ENCODE measurements at places on chromosomes 3 and 15.

DNA sequence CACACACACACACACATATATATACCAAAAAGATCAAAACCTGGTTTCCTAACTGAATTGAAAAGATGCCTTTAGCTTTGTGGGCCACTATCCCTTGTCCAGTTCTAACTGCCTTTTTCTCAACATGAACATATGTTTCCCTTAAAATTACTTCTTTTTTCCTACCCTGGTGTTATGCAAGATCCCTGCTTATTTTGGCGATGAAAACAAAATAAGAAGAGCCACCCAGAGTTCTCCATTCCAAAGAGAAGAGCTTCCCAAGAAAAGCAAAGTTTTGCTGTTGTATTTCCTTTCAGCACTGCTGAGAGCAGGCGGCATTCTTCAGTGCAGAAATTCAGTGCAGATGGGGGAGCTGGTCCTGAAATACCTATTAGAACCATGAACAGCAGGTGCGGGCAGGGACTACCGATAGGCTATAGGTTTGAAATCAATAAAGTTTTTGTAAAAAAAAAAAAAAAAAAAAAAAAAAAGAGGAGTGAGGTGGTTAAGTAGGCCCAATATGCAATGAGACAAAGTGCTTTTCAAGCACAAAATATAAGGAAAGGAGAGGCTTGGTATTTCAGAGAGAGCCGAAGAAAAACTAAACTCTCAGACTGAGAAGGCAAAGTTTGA lies 238.0 kb downstream of the FOXP1 start:
- DNase-seq: no peak
- H3K36me3 ChIP-seq: no peaks in the 10 kb centered on the region
- H3K27ac ChIP-seq: no peak overlapping the region
- H3K27me3 ChIP-seq: no peaks in the 10 kb centered on the region

DNA sequence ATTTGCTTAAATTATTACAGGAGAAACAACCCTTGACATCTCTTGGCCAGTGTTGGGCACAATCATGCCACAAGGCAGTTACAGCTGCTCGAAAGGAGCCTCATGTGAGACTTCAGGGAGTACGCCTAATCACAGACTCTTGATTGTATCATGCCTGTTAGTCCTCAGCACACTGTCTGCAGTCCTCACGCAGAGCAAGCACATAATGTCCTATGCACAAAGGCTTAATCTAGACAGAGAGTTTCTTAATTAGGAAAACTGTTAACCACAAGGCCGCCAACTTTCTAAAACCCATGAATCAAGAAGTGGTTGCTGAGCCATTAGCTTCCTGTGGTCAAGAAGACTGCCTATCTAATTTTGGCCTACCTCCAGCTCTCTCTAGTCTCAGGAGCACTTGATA lies 172.0 kb downstream of the UNC13C start:
- no peak overlapping the region for H3K27ac ChIP-seq
- H3K4me1 ChIP-seq: no peaks in the 10 kb centered on the region
- H3K4me3 ChIP-seq: no peak overlapping the region
- DNase-seq: no peak
- H3K27me3 ChIP-seq: no peaks in the 10 kb centered on the region

GRCh38 chr3:99911433-99911832 lies 93.8 kb downstream of the CMSS1 start:
- H3K4me3 ChIP-seq: no peak overlapping the region
- DNase-seq: no peak
- H3K4me1 ChIP-seq: peaks cover 1% of the 10 kb centered on the region
- H3K36me3 ChIP-seq: no peaks in the 10 kb centered on the region
- no peak overlapping the region for H3K27ac ChIP-seq

DNA sequence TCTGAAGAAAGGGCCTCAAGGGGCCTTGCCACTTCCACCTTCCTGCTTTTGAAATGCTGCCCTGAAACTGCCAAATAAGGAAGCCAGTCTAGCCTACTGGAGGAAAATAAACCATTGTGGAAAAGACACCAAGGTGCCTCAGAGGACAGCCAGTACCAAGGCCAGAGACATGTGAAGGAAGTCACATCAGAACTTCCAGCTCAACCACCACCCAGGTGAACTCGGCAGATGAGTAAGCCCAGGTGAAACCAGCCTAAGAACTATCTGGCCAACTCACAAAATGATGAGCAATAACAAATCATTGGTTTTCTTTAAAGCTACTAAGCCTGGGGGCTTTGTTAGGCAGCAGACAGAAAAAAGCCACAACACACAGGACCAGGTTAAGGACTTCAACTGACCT lies 103.0 kb downstream of the MAGI1 start:
- H3K27ac ChIP-seq: no peak overlapping the region
- no peaks in the 10 kb centered on the region for H3K36me3 ChIP-seq
- H3K4me3 ChIP-seq: no peak overlapping the region
- no peak for DNase-seq

DNA sequence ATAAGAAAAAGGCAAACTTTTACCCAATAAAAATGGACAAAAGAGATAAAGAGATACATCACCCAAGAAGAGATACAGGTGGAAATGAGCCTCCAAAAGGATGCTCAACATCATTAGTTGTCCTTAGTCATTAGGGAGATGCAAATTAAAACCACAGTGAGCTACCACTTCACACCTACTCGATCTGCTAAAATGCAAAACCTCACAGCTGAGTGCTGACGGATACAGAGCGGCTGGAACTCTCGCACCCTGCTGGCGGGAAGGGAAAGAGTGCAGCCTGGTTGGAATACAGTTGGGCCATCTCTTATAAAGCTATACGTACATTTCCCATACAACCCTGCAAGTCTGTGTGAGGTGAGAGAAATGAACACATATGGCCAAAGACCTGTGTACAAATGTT lies 78.5 kb upstream of the PRR20G start:
- no peaks in the 10 kb centered on the region for H3K27me3 ChIP-seq
- no peaks in the 10 kb centered on the region for H3K36me3 ChIP-seq
- DNase-seq: no peak
- no peak overlapping the region for H3K27ac ChIP-seq

GRCh38 chr3:54857343-54857742 lies 70.5 kb downstream of the LRTM1 start:
- no peaks in the 10 kb centered on the region for H3K27me3 ChIP-seq
- no peak overlapping the region for H3K4me3 ChIP-seq
- no peaks in the 10 kb centered on the region for H3K36me3 ChIP-seq
- no peak for DNase-seq
- H3K4me1 ChIP-seq: no peaks in the 10 kb centered on the region
- no peak overlapping the region for H3K27ac ChIP-seq

- H3K4me1 ChIP-seq: no peaks in the 10 kb centered on the region
- no peaks in the 10 kb centered on the region for H3K36me3 ChIP-seq
- H3K27me3 ChIP-seq: no peaks in the 10 kb centered on the region
- no peak for DNase-seq
- H3K27ac ChIP-seq: no peak overlapping the region
Observed at GRCh38 chr3:2872884-2873283, 237.3 kb downstream of the IL5RA start.

GRCh38 chr3:157916672-157917071 lies 189.5 kb downstream of the SHOX2 start:
- DNase-seq: no peak
- H3K4me1 ChIP-seq: no peaks in the 10 kb centered on the region
- H3K36me3 ChIP-seq: no peaks in the 10 kb centered on the region
- no peak overlapping the region for H3K4me3 ChIP-seq

DNA sequence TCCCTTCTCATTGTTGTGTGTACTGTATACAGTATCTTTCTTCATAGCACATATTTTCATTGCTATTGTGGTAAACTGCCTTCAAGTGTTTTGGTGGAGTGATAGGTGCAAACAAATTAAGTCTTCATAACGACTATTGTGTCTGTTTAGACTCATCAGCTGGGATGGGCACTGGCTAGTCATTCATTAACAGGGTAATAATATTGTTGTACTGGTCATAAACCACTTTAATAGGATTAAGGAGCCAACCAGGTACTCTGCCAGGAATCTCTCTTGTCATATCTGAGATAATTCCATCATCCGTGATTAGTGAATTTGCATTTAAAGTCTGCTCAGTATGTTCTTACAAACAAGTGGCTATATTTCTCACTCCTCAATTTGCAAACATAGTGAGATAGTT lies 10.2 kb upstream of the TMEM45A start:
- no peak overlapping the region for H3K27ac ChIP-seq
- H3K36me3 ChIP-seq: no peaks in the 10 kb centered on the region
- H3K4me3 ChIP-seq: no peak overlapping the region
- no peaks in the 10 kb centered on the region for H3K27me3 ChIP-seq
- H3K4me1 ChIP-seq: no peaks in the 10 kb centered on the region

DNA sequence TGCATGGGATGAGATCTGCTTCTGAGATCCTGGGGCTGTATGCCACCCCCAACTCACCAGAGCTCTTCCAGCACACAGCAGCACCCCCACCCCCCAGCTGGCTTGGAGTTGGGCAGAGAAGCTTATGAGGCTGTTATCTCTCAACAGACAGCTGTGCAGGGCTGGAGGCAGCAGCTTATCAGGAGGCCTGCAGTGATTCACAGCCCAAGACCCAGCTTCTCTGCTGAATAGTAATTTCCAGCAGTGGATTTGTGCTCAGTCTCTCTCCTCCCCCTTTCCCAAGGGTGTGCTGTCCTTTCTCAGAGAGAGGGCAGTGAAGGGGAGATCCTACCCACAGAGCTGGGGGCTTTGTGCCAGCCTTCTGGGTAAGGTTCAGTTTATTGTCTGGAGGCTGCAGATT lies 2.1 kb downstream of the RPP25 start:
- H3K27ac ChIP-seq: no peak overlapping the region
- no peaks in the 10 kb centered on the region for H3K36me3 ChIP-seq
- no peak for DNase-seq
- H3K4me1 ChIP-seq: peaks cover 12% of the 10 kb centered on the region
- no peak overlapping the region for H3K4me3 ChIP-seq

DNA sequence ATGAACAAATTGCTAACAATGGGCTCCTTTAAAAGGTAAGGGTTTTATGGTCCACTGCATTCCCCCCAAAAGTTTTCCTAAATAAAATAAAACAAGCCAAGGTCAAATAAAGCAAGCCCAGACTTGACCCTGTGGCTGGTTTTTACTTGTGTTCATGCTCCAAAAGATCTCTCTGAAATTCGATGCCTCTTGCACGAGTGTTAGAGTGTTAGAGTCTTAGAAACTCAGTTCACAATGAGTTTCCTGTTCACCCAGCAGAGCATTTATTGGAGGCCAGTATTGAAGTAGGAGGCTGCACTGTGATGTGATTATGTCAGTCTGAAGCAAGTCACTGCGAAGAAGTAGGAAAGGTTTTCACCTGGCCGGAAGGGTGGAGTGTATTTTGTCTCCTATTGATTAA lies 59.9 kb upstream of the LRTM1 start:
- no peaks in the 10 kb centered on the region for H3K36me3 ChIP-seq
- no peak overlapping the region for H3K4me3 ChIP-seq
- no peaks in the 10 kb centered on the region for H3K27me3 ChIP-seq

- no peak overlapping the region for H3K27ac ChIP-seq
- no peak for DNase-seq
- peaks cover 13% of the 10 kb centered on the region for H3K4me1 ChIP-seq
- peaks cover 14% of the 10 kb centered on the region for H3K36me3 ChIP-seq
Observed at GRCh38 chr3:48429317-48429959, 448 bp downstream of the PLXNB1 start.

GRCh38 chr3:149466192-149466591 lies 8.3 kb upstream of the TM4SF4 start:
- DNase-seq: no peak
- H3K27ac ChIP-seq: no peak overlapping the region
- no peaks in the 10 kb centered on the region for H3K27me3 ChIP-seq

- H3K4me1 ChIP-seq: peaks cover 13% of the 10 kb centered on the region
- DNase-seq: no peak
- no peaks in the 10 kb centered on the region for H3K36me3 ChIP-seq
- H3K27ac ChIP-seq: no peak overlapping the region
Observed at GRCh38 chr3:53169045-53169831, 8.2 kb downstream of the PRKCD start.

- H3K4me3 ChIP-seq: no peak overlapping the region
- no peaks in the 10 kb centered on the region for H3K27me3 ChIP-seq
- no peak for DNase-seq
Observed at GRCh38 chr3:150917951-150918350, 12.7 kb upstream of the MINDY4B start.

GRCh38 chr3:48797626-48798025 lies 50.0 kb downstream of the PRKAR2A start:
- H3K36me3 ChIP-seq: no peaks in the 10 kb centered on the region

DNA sequence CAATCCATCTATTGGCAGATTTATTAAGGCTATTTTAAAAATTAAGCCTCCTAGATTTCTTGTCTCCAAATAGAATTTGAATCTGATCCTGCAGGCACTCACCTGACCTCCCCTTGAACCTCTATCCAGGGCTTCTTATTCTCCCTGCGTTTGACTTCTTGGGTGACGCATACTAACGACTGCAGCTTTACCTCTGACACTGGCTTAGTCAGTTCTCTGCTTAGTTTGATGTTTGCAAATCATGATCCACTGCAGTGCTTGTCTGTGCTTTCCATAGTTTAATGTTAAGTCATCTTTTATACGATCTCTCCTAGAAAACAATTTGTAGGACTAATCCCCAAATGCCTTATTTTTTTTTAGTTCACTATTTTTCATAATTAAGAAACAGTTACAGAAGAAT lies 233.1 kb downstream of the ROBO1 start:
- H3K27ac ChIP-seq: no peak overlapping the region
- no peaks in the 10 kb centered on the region for H3K4me1 ChIP-seq
- H3K4me3 ChIP-seq: no peak overlapping the region
- no peaks in the 10 kb centered on the region for H3K27me3 ChIP-seq
- DNase-seq: no peak
- no peaks in the 10 kb centered on the region for H3K36me3 ChIP-seq

GRCh38 chr3:111506435-111506834 lies 35.6 kb upstream of the CD96 start:
- H3K36me3 ChIP-seq: no peaks in the 10 kb centered on the region
- H3K4me1 ChIP-seq: no peaks in the 10 kb centered on the region
- DNase-seq: no peak
- no peaks in the 10 kb centered on the region for H3K27me3 ChIP-seq
- no peak overlapping the region for H3K27ac ChIP-seq

DNA sequence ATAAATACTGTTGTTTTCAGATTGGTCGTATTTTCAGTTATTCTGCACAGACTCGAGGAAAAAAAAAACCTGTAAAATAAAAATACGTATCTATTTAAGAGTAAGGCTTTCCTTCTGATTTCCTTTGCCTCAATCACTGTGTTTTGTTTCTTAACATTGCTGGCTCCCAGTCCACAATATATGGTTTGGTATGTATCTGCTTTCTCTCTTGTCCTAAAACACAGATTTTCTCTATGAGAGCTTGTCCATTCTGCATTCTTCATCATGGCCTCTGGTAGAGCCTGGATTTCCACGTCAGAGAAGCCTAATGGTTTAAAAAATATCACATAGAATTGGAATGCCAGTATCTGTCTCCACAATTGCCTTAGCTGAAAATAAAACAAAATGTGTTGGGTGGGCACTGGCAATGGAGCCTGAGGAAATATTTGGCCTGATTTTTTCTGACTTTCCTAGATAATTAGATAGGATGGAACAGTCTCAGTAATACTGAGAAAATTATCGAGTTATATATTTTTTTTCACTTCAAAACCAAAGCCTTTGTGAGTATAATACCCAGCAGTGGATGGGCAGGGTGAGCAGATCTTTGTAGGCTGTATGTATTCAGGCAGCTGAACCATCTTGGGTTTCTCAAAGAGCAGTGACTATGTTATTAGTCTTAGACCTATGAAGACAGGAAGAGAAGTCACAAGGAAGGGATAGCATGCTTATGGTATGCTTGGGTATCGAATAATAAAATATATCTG lies 1.9 kb downstream of the CD200 start:
- no peak overlapping the region for H3K27ac ChIP-seq
- H3K4me1 ChIP-seq: peaks cover 6% of the 10 kb centered on the region
- no peak overlapping the region for H3K4me3 ChIP-seq
- no peak for DNase-seq
- no peaks in the 10 kb centered on the region for H3K36me3 ChIP-seq
